Peyer's patch (tissue), 4 donors: ENCODE measurements at places on chromosomes 7 and 10.

- no peak for DNase-seq
Measured at GRCh38 chr7:70630818-70631457, 501.0 kb upstream of the GALNT17 start.

GRCh38 chr10:11163780-11164550 lies 146.3 kb downstream of the CELF2 start:
- DNase-seq, result peak; percentile 63

DNA sequence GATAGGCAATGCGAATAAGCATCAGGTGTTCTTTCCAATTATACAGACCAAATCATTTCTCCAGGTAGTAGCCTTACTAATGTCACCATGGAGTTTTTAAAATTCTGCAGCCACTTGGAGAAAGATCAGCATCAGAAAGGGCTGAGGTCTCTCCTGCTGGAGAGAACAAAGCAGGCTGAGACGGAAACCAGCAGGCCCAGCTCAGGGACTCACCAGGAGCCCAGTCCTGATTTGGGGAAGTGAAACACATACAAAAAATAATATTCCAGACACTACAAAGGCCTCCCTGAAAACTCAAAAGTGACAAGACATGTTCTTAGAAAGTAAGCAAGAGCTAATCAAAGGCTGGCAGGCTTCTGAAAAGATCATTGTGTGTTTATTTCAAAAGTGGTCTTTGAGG lies 207.1 kb upstream of the GHITM start:
- DNase-seq, result no peak

- no peak for DNase-seq
Measured at GRCh38 chr10:117621795-117622420, 79.4 kb downstream of the EMX2 start.

DNA sequence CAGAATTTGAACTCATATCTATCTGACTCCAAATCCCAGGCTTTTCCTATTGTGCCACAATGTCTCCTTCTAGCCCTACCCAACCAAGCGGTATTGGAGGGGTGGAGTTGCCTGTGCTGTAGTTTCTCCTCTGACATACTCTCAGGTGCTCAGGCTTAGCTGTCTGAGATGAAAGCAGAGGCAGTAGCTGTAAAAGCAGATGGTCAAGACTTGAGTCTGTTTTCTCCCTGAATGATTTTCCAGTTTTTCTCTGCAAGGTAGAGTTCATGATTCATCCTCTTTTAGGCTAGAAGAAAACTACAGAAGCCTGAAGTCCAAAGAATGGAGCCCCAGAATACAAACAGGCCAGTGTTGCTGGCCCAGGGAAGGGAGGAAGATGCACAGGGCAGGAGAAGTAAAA lies 130.0 kb downstream of the PDE1C start:
- DNase-seq, result no peak

GRCh38 chr10:30062090-30062489 lies 2.7 kb upstream of the JCAD start:
- no peak for DNase-seq

- DNase-seq, result no peak
Measured at GRCh38 chr7:133082390-133082766, 488 bp upstream of the CHCHD3 start.

DNA sequence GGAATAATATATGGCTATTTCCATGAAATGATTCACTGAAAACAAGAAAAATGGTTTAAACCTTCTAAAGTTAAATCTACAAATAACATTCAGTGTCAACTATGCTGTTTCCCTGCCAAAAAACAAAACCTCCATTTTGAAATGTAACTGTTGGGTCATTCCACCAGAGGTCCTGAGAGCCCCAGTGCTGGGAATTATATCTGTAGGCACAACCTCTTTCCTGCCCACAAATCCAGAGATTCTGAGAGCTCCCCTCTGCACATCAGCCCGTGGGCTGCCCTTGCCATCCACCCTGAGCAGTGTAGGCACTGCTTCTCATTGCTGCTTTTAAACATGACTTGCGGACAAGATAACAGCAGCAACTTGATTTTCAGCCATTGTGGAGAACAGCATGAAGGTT lies 198.6 kb downstream of the TMEM178B start:
- DNase-seq, result no peak

DNA sequence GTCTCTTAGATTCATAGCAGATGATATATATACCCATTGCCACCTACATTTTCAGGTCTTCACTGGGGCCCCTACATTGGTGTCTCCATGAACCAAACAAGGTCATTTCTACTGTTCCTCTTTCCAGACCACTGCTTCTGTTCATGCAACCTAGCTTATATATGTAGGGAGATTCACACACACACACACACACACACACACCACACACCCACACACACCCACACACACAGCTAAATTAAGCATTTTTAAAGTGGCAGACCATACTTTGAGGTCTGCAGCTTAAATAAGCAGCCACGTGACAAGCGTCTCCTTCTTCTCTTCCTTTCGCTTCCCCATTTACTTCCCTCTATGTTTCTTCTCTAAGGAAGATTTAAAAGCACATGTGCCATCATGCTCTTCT lies 70.0 kb upstream of the CC2D2B start:
- DNase-seq, result peak; percentile 81

DNA sequence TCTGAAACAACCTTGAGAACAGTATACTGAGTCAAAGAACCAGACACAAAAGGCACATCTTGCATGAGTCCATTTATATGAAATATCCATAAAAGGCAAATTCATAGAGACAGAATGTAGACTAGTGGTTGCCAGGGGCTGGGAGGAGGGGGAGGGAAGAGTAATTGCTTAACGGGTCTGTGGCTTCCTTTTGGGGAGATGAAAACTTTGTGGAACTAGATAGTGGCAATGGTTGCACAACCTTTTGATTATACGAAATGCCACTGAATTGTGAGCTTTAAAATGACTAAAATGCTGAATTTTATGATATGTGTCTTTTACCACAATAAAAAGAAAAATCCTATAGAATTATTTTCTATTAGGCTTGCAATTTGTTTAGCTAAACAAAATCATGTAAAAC lies 16.8 kb downstream of the ADRB1 start:
- DNase-seq, result no peak
